Breast epithelium (tissue), 4 donors: ENCODE measurements at places on chromosomes 3 and 15. TPM values are rescaled to one million over a fixed set of nuclear protein-coding genes. Genes with fewer than 3 reads are reported as not detected.

DNA sequence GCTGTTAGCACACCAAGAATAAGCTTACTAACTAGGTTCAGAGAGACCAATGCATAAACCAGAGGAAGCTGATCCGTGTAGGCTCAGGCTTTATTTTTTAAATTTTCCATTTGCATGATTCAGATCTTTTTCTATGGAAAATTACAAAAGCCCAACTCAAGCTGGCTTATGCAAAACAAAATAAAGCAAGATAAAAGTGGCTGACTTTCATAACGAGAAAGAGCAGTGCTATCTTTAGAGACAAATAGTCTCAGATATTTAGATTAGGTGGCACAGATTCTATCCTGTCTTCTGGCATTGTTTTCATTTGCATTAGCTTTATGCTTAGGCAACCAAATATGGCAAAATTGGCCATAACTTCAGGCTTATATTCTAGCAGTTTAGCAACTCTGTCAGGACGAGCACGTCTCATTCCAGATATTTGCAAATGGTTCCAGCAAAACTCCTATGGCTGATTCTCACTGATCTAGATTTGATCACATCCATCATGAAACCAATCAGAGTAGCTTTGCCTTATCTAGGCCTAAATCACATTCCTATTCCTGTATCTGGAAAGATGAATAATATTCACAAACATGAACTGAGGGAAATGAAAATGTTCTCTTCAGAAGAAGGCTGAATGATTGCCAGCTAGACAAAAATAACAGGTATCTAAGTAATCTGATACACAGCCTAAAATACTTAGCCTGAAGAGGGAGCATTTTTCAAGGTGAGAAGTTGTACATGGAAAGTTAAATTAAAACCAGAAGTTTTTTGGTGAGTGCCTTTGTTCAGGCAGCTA is 216.4 kb upstream of the DPPA4 start:
- no peak for DNase-seq

DNA sequence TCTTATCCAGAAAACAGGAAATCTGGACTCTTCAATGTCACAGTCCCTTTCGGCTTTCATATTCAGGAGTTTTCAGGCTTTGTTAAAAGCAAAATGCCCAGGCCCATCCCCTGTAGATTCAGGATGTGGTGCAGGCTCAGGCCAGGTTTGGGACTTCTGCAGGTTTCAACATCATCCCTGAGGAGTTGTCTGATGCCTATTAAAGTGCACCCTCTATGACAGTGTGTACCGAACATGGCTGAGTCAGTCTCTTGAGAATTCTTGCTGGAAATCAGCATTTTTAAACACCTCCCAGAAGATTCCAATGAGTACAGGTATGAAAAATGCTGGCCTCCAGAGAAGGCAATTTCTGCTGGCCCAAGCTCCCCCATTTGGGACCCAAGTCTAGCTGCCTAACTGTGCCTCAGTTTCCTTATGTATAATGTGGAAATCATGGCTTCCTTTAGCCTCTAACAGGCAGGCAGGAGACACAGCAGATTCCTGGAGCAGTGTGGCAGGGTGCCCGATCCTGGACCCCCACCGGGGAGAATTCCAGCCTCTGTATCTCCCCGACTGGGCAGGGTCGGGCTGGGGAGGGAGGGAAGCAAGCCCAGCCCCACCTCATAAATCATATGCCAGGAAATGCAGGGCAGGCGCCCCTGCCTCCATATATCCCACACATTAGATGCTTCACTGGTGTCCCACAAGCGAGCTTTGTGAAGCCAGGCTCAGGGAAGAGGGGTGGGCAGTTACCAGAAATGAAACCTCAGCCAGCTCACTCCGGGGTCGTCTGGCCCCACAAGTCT is 44.4 kb upstream of the SLC6A11 start:
- DNase-seq, result no peak

Gene PPP1R2
- 65.7 TPM for total RNA-seq

DNA sequence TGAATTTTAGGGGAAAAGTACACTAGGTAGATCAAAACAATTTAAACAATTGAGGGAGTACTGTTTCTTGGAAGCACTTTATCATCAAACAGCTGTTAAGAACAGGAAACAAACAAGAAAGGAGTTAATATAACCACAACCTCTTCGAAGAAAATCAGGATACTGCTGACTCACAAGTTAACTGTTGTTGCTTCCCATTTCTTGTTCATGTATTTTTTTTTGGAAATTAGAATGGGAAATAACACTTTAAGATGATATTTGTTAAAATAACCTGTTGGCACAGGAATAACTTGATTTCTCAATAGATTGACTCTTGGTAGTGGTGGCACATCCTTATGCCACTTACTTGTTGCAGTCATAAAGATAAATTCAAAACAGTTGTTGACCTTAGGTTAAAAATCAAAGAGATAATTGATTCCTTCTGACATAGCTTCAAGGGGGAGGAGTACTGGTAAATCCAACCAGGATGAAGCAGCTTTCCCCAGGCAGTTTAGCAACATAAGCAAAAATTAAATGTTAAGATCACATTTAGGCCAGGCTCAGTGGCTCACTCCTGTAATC is 3.3 kb downstream of the BNIP2 start:
- no peak for DNase-seq

- DNase-seq, result no peak
Observed at GRCh38 chr3:35932995-35933394, 293.7 kb downstream of the ARPP21 start.

DNA sequence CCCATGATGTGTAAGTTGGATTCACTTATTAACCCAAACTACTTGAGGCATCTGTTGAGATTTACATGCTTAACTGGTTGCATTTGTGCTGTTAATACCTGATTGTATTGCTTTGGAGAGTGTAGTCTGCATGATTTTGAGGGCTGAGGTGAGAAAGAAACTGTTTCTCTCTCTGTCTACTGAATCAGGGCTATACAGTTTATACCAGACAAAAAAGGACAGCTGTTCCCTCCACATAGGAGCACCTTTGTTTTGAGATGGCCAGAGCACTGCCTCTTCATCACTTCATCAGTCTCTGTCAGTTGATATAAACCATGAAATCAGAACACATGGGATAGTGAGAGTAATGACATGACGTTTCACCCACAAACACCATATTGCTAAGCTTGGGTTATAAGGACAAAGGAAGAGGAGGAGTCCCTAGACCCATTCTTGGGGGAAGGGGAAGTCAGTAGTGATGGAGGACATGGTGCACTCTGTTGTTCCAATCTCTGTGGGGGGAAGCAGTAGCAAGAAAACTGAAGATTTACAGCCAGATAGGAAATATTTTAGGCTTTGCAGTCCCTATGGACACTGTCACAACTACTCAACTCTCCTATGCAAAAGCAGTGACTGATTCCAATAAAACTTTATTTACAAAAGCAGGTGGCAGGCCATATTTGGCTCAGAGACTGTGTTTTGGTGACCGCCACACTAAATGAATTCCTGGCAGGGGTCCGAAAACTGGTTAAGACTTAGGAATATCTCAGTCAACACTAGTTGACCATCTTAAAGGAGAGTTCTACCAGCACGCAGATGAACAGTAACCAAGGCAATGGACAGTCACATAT is 123.9 kb upstream of the NR2E3 start:
- DNase-seq, result no peak

DNA sequence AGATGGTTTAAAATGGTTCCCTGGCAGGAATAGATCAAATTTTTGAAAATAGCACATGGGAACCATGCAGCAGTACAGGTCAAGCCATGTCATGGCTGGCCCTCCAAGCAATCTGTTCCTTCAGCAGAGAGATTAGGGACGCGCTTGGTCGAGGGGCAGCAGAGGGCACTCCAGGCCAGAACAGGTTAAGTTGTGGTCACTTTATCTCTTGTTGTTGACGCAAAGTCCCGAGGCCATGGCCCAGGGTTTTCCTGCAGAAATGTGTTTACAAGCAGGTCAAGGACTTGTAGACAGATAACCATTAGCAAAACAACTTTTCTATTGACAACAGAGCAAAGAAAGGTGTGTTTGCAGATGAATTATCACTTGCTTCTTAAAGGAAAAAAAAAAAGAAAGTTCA is 570.0 kb upstream of the NR2F2 start:
- no peak for DNase-seq
